ENCODE measurements at places on chromosomes 12 and 14. TPM values are rescaled to one million over a fixed set of nuclear protein-coding genes. Genes with fewer than 3 reads are reported as not detected.

The CEBPE gene
- total RNA-seq, result not detected

DNA sequence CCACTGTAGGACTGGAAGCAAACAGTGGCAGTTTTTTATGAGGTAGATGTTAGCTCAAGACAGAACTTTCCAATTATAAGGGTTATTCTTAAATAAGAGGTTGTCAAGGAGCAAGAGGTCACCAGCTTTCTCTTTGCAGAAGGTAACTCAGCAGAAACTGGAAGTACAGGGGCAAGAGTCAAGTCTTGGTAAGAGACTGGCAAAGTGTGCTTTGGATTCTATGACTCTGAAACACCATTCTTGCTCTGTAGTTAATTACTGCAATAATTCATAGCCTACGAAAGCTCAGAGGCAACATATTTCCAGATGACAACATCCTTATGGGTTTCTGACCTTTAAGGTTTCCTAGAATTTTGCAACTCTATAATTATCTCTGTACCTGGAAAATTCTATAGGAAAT lies 51.3 kb downstream of the RMST start:
- no peak for ATAC-seq

The C1QL4 gene
- total RNA-seq, result not detected

- ATAC-seq, result no peak
Observed at GRCh38 chr14:81767266-81767995, 233.8 kb upstream of the SEL1L start.
